NCI-H446 (cell line): ENCODE measurements at places on chromosomes 12 and 14.

DNA sequence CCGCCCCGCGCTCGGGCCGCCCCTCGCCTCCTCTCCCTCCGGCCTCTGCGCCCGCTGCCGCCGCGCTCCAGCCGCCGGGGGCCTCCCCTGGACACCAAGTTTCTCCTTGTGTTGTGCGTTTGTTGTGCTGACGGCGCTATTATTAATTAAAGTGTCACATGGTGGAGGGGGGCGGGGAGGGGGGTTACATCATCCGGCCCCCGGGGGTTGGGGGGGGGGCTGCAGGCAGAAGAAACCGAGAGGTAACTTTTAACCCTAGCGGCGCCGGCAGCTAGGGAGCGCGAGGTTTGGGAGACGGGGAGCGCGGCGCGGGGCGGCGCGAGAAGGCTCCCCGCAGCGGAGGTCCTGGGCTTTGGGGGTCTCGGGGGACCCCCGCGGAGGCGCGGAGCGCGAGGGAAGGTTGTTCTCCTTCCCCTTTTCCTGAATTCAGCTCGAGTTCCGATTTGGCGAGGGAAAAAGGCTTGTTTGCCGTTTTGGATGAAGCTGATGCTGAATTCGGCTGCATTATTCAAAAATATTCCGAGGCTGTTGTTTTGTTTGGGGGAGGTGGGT is at the start of gene HRK:
TSS of gene HRK (minus strand) at position 117 of the 552 bp plus-strand sequence. CDS start 134 bp downstream, outside the sequence.
- DNase-seq, result peak; percentile 62

DNA sequence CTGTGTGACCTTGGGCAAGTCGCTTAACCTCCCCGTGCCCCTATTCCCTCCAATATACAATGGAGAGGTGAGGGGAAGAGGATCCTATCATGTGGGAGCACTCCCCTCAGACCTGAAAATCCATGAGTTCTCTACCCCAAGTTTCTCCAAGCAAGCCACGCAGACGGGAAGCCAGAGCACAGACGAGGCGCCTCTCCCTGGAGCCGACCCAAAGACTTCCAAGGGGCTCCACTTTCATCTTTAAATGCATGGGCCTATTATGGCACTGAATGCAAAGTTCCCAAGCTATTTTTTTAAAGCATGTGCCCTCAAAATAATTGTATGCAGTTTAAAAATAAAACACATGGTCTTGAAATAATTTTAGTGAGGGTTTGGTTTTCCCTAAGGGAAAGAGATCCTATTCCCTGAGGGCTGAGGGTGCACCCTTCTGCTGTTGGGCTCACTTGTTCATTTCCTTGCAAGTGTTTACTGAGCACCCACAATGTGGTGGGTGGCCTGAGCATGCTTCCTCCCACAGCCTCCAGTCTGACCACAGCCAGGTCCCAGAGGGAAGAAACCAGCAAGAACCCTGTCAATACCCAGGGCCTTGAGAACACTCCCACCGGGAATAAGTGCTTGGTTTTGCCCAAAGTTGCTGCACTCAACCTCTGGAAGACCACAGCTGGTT is 14.6 kb downstream of the CMKLR1 start:
- no peak for DNase-seq

- peak; percentile 70 for DNase-seq
Observed at GRCh38 chr12:75177997-75178396, 31.6 kb downstream of the KCNC2 start.

GRCh38 chr14:82138431-82138830 is 604.8 kb upstream of the SEL1L start:
- no peak for DNase-seq

DNA sequence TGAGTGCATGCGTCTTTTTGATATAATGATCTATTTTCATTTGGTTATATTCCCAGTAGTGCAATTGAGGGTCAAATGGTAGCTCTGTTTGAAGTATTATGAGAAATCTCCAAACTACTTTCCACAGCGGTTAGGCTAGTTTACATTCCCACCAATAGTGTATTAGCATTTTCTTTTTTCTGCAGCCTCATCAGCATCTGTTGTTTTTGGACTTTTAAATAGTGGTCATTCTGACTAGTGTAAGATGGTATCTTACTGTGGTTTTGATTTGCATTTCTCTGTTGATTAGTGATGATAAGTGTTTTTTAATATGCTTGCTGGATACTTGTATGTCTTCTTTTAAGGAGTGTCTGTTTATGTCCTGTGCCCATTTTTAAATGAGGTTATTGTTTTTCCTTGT is 3.7 kb upstream of the KLRC1 start:
- no peak for DNase-seq

DNA sequence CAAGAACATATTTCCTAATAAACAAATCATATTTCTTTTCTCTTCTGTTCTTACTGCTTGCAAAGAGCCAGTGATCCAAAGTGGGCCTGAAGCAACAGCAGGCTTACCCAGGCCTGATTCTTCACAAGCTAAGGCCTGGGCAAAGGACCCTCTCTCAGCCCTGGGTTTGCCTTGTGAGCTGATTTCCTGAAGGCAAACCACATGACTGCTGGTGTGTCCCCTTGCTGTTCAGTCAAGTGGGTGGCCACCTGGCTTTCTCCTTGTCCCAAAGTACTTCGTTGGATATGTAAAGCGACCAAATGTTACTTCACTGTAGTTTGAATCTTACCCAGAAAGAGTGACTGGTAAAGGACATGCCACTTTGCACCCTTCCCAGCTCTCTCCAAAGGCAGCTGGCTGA is 392.9 kb downstream of the ZFP36L1 start:
- no peak for DNase-seq

DNA sequence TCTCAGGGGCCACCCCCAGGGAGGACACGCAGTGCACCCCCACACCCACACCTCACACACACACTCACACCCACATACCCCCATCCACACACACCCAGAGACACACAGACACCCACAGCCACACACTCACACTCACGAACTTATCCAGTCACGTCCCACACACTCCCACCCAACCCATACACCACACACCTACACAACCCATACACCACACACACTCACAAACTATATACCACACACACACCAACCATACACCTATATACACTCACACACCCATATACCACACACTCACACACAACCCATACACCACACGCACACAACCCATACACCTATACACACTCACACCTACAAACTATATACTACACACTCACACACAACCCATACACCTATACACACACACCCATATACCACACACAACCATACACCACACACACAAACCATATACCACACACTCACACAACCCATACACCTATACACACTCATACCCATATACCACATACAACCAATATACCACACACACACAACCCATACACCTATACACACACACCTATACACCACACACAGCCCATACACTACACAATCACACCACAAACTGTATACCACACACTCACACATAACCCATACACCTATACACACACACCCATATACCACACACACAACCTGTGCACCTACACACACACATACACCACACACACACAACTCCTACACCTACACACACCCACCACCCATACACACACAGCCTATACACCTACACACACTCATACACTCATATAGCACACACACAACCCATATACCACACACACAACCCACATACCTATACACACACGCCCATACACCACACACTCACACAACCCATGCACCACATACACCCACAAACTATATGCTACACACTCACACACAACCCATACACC is 42.7 kb downstream of the TMEM121 start:
- no peak for DNase-seq

- DNase-seq, result no peak
Observed at GRCh38 chr12:115204957-115205754, 521.2 kb upstream of the TBX3 start.
